Thoracic aorta (tissue), 2 donors: ENCODE measurements at places on chromosomes 13 and 19. TPM values are rescaled to one million over a fixed set of nuclear protein-coding genes. Genes with fewer than 3 reads are reported as not detected.

IFNL1 gene
- not detected for total RNA-seq

COX7A1 gene
- 41.0 TPM for total RNA-seq

GRCh38 chr13:24080134-24080533 lies 80.4 kb upstream of the SPATA13 start:
- no peaks in the 10 kb centered on the region for H3K36me3 ChIP-seq
- DNase-seq = no peak
- H3K27ac ChIP-seq = no peak overlapping the region
- no peak overlapping the region for H3K4me3 ChIP-seq
- H3K4me1 ChIP-seq = peaks cover 6% of the 10 kb centered on the region

DNA sequence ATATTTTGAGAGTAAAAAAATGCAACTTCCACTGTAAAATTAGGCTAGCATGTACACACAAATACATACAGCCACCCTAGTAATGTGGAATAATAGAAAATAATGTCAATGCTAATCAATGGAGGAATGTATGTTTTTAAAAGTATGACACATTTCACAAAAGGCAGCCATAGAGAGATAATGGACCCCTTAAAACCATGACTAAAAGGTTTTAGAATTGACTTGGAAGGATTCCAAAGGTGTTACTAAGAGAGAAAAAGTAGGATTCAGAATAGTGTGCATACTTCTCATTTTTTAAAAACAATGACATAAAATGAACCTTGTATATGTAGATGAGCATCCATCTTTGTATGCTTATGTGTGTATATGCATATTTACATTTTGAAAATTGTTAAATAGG lies 597.9 kb upstream of the PCDH9 start:
- H3K4me3 ChIP-seq = no peak overlapping the region
- no peak for DNase-seq
- H3K4me1 ChIP-seq = no peaks in the 10 kb centered on the region
- H3K36me3 ChIP-seq = no peaks in the 10 kb centered on the region
- no peaks in the 10 kb centered on the region for H3K27me3 ChIP-seq

DNA sequence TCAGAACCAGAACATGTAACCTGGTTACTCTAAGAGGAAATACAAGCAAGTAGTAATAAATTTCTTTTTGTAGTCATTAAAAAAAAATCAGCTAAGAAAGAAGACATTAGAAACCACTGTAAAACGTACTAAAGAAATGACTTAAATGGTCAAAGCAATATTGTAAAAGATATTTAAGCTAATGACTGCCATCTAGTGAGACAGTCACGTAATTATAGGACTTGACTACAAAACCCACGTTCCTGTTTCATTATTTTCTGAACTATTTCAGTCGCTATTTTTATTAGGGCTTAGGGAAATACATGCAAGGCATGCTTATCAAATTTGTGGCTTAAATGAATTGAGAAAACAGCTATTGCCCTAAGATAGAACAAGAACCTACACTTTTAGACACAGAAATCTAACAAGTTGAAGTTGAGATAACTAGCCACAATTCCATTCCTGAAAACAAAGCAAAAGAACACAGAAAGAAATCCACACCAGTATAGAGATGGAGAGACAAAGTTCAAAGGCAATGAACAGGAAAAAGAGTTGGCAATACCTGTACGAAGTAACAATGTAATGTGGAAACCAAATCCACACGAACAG lies 17.9 kb downstream of the ALG5 start:
- no peaks in the 10 kb centered on the region for H3K27me3 ChIP-seq
- H3K27ac ChIP-seq = no peak overlapping the region
- DNase-seq = no peak
- no peak overlapping the region for H3K4me3 ChIP-seq
- H3K4me1 ChIP-seq = no peaks in the 10 kb centered on the region

DNA sequence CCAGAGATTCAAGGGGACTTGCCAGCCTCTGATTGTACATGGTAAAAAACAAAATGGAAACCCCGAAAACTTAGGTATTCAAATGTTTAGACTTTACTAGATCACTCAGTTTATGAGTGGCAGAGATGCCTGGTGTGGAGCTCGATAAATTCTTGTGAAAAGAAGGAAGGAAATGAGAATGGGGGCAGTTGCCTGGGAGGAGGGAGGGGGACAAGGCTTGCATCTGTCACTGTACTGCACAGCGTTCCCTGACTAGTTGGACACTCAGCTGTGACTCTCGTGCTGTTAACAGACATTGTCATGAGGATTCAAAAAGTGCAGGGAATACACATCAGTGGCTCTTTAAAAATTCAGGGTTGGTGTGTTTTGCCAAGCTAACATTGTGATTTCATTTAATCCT lies 232.9 kb downstream of the ZIC5 start:
- no peak overlapping the region for H3K27ac ChIP-seq
- H3K4me1 ChIP-seq = peaks cover 19% of the 10 kb centered on the region
- H3K27me3 ChIP-seq = no peaks in the 10 kb centered on the region
- H3K4me3 ChIP-seq = no peak overlapping the region
- no peak for DNase-seq

DNA sequence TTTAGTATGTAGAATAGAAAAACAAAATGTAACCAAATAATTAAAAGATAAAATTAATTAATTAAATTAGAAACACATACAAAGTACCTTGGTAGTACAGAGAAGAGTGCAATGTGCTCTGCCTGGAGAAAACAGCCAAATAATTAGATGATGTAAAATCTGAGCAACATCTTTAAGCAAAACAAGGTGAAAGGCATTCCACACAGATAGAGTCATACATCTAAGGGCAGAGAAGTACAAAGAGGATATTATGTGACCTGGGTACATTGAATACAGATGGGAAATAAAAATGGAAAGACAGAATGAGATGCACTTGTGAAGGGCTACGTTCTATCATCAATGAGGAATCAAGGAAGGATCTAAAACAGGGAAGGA lies 25.2 kb upstream of the FNDC3A start:
- no peak overlapping the region for H3K27ac ChIP-seq
- DNase-seq = no peak
- H3K4me1 ChIP-seq = peaks cover 7% of the 10 kb centered on the region
- H3K27me3 ChIP-seq = no peaks in the 10 kb centered on the region

PSG5 gene
- total RNA-seq = not detected

WTIP gene
- 175 TPM for total RNA-seq

NOTCH3 gene
- total RNA-seq = 448 TPM

- peaks cover 33% of the 10 kb centered on the region for H3K4me1 ChIP-seq
- H3K4me3 ChIP-seq = no peak overlapping the region
- no peak overlapping the region for H3K27ac ChIP-seq
- no peaks in the 10 kb centered on the region for H3K36me3 ChIP-seq
- DNase-seq = no peak
- H3K27me3 ChIP-seq = no peaks in the 10 kb centered on the region
Observed at GRCh38 chr13:49112782-49113525, 107.2 kb upstream of the MLNR start.

NCR1 gene
- total RNA-seq = not detected

- H3K4me1 ChIP-seq = peaks cover 9% of the 10 kb centered on the region
- no peak overlapping the region for H3K27ac ChIP-seq
- H3K4me3 ChIP-seq = no peak overlapping the region
Observed at GRCh38 chr19:33275933-33276619, 26.3 kb downstream of the CEBPA start.

GRCh38 chr19:13013649-13014048 lies 18.4 kb downstream of the NFIX start:
- peaks cover 95% of the 10 kb centered on the region for H3K4me1 ChIP-seq
- peak overlapping the region; percentile 99 for H3K27ac ChIP-seq
- DNase-seq = no peak
- H3K36me3 ChIP-seq = peaks cover under 1% of the 10 kb centered on the region

- no peak for DNase-seq
- peak overlapping the region; percentile 85 for H3K27ac ChIP-seq
- no peaks in the 10 kb centered on the region for H3K36me3 ChIP-seq
- peak overlapping the region; percentile 63 for H3K4me3 ChIP-seq
- H3K27me3 ChIP-seq = no peaks in the 10 kb centered on the region
Observed at GRCh38 chr19:48867746-48868113, 687 bp downstream of the PLEKHA4 start.

GRCh38 chr19:23070353-23071146 lies 46.3 kb upstream of the ZNF730 start:
- H3K27ac ChIP-seq = no peak overlapping the region
- peak overlapping the region; percentile 71 for H3K4me3 ChIP-seq
- no peaks in the 10 kb centered on the region for H3K36me3 ChIP-seq
- no peak for DNase-seq

RABAC1 gene
- 130 TPM for total RNA-seq

- no peak overlapping the region for H3K4me3 ChIP-seq
- no peak overlapping the region for H3K27ac ChIP-seq
- no peak for DNase-seq
Observed at GRCh38 chr19:14654786-14655560, 19.7 kb downstream of the ADGRE3 start.

STARD13 gene
- 47.1 TPM for total RNA-seq

GRCh38 chr13:43116242-43116641 lies 92.9 kb downstream of the DNAJC15 start:
- H3K4me1 ChIP-seq = no peaks in the 10 kb centered on the region
- H3K27ac ChIP-seq = no peak overlapping the region
- DNase-seq = no peak

DNA sequence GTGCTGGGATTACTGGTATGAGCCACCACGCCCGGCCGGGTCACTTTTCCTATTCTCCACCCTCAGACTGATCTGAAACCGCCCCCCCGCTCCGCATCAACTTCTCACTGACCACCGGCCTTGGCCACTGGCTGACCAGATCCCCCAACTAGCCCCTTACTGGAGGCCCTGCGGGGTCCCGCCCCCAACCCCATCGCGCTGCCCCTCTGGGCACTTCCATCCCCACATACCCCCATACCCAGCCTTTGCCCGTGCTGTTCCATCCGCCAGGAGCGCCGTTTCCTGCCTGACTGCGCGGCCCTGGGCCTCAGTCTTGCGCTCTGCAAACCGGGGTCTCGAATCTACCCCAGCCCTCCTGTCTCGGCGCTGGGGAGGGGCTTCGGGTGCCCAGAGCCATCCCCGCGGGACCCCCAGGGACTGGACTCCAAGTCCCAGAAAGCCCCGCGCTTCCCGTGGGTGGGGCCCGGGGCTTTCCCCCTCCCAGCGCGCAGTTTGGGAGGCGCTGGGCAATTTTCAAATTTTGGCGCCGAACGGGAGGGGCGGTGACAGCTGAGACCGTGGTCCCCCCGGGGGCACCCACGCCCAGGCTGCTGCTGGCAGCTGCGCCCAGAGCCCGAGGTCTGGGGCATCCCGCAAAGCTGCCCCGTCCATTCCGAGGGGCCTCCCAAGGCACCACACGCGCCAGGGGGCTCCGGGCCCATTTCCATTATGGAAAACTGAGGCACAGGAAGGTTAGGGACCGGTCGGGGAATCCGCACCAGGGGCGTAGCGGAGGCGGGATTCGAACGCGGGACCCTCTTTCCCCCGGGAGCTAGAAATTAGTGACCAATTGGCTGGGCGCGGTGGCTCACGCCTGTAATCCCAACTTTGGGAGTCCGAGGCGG lies 5.2 kb upstream of the LMNB2 start:
- no peaks in the 10 kb centered on the region for H3K36me3 ChIP-seq
- no peak for DNase-seq
- H3K27me3 ChIP-seq = no peaks in the 10 kb centered on the region
- H3K4me1 ChIP-seq = no peaks in the 10 kb centered on the region

DNA sequence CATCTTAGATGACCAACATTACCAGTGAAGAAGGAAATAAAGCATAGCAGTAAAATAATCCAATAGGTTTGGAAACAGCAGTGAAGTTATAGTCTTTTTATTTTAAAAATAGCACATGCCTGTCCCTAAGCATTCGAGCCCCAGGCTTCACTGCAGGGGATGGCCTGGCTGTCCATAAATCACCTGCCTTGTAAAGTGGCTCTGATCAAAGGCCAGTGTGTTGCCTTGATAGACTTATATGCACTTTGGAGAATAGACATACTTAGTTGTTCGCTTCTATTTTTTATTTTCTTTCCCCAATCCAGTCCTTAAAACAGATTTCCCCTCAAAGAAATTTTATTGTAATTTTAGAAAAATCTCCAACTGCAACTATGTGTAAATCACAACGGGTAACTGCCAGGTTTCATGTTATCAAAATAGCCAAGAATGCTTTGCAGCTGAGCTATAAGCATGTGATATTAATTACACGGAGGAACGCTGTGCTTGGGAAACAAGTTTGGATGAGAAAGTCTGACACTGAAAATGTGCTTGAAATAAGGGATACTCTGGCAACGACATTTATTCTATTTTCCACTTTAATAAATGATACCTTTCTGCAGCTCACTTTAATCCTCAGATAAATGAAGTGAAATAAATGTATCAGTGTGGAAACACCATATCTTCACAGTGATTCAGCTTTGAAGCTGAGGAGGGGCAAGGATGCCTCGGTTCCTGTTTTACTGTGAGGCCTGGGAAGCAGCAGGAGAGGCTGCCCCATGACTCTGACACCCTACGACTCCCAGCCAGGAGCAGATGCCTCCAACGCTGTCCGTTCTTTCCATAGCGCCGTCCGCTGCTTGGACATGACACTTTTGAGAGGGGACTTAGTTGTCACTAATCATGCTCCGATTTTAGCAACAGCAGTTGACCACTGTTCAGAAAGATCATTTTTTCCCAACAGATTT lies 5.5 kb upstream of the METTL21C start:
- H3K27ac ChIP-seq = no peak overlapping the region
- no peak overlapping the region for H3K4me3 ChIP-seq
- no peaks in the 10 kb centered on the region for H3K36me3 ChIP-seq
- no peak for DNase-seq

TGFBR3L gene
- not detected for total RNA-seq

KIR3DL2 gene
- total RNA-seq = not detected

PLPP2 gene
- 0.56 TPM for total RNA-seq

PDE4C gene
- 0.42 TPM for total RNA-seq

ZNF540 gene
- total RNA-seq = 4.5 TPM

ZNF524 gene
- total RNA-seq = 21.7 TPM

DNA sequence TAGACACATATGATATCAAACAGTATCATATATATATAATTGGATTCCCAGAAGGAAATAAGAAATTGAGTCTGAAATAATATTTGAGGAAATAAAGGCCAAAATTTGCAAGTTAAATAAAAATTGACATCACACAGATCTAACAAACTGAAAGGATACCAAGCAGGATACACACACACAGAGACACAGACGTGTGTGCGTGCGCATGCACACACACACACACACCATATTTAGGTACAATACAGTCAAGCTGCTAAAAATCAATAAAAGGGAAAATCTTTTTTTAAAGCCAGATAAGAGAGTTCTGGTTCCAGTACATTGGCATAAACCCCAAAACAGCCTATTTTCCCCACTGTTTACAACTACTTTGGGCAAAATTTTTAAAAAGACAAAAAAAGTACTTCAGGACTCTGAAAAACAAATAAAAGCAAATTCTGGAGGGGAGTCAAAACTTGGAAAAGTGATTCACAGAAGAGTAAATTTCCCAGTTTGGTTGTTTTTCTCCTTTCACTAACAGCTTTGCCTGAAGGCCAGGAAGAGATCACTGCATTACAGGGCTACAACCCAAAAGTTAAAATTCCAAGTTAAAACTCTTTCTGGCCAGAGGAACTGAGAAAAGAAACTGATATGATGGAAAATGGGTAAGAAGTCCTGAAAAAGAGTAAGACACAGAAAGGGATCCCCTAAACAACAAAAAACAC lies 16.2 kb downstream of the MYCBP2 start:
- DNase-seq = no peak
- no peaks in the 10 kb centered on the region for H3K36me3 ChIP-seq
- H3K27ac ChIP-seq = peak overlapping the region; percentile 17
- peaks cover 52% of the 10 kb centered on the region for H3K4me1 ChIP-seq
